ENCODE measurements at places on chromosomes 13 and 19.

DNA sequence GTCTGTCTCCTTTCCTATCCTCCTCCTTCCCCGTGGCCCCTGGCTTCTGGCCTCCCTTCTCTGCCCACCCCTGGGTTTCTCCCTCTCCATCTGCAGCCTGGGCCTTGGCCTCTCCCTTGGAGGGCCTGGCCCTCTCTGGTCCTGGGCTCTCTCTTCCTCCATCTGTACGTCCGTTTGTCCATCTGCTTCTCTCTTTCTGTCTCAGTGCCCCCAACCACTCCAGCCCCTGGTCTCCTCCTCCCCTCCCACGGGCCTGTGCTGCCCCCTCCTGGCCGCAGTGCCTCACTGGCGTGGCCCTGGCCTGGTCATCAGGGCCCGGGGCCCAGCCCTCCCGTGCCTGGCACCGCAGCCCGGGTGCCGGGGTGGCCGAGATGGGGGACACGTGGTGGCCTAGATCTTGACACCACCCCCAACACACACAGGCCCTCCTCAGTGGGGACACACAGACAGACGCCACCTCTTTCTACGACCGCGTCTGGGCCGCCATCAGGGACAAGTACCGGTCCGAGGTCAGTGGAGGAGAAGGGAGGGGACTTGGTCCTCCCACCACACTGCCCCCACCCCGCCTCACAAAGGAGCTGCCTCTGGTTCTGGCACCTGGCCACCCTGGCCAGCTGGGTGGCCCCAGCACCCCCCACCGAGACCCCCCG lies 11.3 kb downstream of the PRKCSH start:
- DNase-seq: no peak

DNA sequence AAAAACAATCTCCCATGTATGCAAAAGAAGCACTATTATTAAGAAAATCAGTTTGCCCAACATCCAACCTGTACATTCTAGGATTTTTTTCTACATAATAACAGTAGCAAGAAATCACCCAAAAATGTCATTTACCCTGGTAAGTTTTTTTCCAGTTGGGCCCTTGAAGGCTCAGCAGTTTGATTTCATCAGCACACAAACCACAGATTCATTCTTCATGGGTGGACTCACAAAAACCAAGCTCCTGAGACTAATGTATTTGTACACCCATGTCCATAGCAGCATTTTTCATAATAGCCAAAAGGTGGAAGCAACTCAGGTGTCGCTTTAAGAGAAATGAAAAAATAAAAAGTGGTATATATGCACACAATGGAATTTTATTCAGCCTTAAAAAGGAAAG lies 210.1 kb downstream of the TBC1D4 start:
- peak; percentile 19 for DNase-seq

DNA sequence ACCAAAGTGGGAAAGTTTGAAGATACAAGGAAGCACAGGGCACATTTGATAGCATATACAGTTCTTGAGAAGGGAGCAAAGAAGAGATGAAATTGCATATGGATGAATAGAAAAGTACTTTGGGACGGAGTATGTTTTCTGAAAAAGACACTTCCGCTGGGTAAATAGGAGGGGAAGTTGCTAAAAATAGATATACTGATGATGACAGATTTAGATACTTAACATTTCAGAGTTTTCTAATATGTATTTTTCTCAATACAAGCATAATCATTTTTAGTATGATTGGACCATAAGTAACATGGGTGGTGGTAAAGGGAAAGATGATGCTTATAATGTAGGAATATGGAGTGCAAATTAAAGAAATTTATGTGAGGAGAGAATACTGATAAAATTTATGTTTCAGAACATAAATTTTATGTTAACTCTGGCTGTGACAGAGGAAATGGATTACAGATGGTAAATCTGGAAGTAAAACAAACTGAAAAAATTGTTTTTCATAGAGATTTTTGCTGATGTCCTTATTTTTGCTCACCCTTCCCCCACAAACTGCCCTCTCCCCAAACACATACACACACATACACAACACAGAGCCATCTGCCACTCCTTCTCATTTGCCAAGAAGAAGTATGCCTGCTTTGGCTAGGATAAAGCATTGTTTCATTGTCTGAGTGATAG lies 583.9 kb upstream of the MIR17HG start:
- DNase-seq: no peak

DNA sequence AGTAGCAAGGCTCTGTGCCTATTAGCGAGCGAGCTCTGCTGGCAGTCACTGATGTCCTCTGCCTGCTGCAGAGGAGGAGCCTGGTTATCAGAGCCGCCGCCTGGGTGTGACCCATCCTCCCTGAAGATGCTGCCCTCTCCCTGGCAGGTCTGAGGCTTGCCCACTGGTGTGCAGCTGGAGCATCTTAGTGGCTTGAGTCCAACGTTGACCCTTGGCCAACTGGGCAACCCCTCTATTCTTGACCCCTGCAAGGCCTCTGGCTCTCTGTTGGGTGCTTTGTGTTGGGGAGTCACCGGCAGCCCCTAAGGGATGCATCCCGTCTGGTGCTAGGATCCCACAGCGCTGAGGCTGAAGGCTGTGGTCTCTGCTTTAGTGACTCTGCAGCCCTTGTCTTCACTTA lies 277.9 kb upstream of the SOX1 start:
- no peak for DNase-seq

GRCh38 chr19:35545855-35546381 lies 492 bp downstream of the TMEM147 start:
- DNase-seq: no peak

GRCh38 chr19:34193876-34194275 lies 21.6 kb downstream of the LSM14A start:
- no peak for DNase-seq

DNA sequence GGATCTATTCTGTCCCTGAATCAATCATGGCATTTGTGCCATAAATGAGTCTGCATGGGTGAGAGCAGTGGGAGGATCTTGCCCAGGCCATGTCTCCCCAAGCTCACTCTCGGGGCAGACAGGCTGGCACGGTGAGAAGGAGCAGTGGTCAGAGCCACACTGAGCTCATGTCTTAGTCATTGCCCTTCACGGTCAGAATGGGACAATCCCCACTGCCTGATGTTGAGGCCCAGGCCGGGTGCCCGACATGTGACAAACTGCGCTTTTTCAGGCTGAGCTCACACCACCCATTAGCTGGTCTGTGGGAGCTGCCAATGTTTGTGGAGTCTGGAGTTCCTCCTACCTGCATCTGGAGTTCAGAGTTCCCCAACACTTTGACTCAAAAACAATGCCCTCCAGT lies 481.9 kb downstream of the COG6 start:
- no peak for DNase-seq

DNA sequence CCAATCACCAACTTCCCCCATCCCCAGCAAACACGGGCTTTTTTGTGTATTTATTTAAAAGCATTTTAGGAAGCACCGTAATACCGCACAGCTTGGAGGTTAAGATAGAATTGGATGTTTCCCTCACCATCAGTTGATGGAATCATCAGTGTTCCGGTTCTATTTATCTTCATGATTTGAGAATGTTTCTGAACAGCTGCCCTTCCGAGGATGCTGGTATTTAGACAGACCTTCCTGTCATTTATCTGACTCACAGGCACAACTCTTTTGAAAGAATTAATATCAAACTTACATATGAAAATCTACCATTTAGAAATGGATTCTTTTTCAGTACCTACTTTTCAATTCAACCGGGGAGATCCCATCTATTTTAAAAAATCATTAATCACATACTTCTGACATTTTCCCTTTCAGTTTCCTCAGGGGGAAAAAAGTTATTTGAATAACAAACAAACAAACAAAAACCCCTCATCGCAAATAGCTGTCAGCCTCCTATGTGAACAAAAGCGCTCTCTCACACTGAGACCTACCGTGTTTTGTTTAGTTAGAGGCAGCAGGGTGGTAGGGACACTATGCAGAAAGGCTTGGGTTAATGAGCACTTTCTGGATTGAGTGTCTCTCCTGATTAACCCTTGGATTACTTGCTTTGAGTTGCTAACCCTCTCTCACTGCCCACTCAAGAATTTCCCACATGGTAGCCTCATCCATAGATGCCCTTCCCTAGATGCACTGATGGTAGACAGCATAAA lies 189.3 kb downstream of the TM9SF2 start:
- no peak for DNase-seq

GRCh38 chr19:31057476-31057875 lies 291.8 kb downstream of the TSHZ3 start:
- no peak for DNase-seq

GRCh38 chr13:50573066-50573465 lies 270.4 kb downstream of the DLEU7 start:
- no peak for DNase-seq

DNA sequence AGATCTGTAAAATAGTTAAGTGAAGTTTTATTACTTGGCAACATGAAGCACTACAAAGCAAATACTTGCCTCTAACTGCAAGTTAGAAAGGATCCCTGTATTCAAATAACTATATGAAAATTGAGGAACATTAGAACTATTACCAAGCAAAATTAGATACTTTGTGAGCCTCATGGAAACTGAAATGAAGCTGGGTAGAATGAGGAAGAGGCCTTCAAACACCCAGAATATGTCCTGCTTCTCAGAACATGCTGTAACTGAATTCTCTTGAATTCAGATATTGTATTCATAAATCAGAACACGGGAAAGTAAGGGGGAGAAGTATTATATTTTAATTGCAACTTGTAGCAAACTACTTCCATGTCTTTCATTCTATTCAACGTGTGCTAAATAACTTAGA lies 947.9 kb downstream of the PCDH17 start:
- DNase-seq: no peak

DNA sequence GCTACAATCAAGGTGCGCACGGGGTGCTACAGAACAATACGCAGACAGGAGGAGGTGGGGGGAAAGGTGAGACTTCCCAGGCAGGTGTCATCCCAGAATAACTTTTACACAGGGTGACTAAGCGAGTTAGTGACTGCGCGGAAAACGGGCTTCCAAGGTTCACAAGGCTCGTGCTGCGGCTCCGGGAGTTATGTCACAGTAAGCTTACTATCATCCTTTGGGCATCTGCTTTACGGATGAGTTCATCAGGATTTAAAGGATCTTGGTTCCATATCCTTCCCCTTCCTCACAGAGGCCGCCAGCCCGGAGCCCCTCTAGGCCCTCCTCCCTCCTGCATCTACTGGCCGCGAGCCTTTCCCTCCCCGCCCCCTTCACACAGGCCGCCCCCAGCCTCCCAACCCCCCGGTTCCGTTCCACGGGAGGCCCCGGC lies 474 bp upstream of the IFT88 start:
- no peak for DNase-seq

GRCh38 chr19:6271721-6272410 lies 7.9 kb downstream of the MLLT1 start:
- DNase-seq: no peak

DNA sequence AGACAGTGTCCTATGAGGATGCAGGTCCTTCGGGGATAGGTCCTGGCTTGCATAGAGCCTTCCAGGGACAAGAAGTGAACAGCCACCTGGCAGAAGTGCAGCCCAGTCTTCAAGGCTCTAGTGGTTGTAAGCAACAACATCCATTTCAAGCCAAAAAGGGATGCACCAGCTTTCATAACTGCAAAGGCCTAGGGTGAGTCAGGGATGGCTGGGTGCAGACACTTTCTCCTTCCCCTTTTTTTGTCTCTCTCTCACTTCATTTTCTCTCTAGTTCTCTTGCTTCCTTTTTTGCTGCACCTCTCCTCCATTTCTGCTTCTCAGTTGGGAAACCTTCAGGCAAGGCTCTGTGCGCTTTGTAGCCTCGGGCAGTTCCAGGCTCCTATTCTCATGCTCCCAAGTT lies 196.2 kb upstream of the ZNF536 start:
- DNase-seq: no peak

GRCh38 chr13:93104270-93104669 lies 122.3 kb upstream of the GPC6 start:
- no peak for DNase-seq

- no peak for DNase-seq
These were observed 82.2 kb downstream of the TNFSF11 start for GRCh38 chr13:42656161-42656560.

DNA sequence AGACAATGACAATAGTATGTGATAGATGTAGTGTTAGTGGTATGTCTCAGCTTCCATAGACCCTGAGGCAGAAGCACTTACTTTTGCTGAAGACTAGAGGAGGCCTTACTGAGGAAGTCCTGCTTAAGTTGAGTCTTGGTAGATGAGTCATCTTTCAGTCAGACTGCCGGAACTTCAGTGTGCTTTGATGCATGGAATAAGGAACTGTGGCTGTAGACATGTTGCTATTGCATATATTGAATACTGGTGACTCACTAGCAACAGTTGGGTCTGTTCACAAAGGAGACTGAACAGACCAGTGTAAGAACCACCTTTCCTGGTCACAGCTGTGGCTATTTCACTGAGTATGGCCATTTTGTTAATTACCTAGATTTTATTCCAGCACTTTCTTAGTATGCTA lies 1000.6 kb downstream of the OLFM4 start:
- DNase-seq: no peak

GRCh38 chr13:114108141-114108761 lies 24.2 kb downstream of the RASA3 start:
- no peak for DNase-seq

DNA sequence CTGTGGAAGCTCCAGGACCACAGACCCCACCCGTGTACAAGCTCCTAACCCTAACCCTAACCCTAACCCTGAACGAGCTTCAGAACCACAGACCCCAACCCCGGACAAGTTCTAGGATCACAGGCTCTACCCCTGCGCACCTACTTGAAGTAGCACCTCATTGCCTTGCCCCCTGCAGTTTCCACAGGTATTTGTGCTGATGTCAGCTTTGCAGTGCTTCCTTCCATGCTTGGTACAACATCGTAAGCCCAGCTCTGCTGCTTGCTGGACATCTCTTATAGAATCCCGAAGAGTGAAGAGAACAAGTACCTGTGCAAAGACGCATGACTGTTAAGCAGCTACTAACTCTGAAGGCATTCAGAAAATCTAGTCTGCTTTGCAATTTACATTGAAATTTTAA lies 20.7 kb upstream of the CDC16 start:
- DNase-seq: no peak

DNA sequence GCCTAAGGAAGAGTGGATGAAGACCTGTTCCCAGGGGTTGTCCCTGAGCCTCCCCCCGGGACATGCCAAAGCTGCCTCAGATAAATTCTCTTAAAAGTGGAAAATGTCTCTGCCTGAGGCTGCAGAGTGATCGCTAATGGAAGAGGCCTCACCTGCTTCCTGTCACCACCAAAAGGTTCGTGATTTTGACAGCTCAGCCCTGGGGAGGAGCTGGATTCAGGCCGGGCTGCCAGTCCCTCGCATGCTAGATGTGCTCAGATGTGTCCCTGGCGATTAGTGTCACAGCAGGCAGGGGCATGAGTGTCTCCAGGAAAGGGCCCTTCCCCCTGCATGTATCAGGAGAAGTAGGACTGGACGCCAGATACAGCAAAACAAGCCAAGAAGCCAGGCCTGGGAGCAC lies 626.5 kb downstream of the UQCRFS1 start:
- no peak for DNase-seq

DNA sequence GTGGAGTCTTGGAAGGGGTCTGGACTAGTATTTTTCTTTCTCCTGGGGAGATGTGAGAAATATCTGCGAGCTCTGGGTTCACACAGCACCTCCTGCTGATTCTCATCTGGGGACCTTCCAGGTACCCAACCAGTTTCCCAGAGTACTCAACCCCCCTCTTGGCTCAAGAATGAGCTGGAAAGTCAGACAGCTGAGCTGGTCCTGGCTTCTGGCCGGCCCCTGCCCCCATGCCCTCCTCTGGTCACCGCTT lies 2.2 kb upstream of the PDE4A start:
- no peak for DNase-seq

Data from AG04449 (cell line).